ENCODE measurements at places on chromosomes 6 and 20.

GRCh38 chr20:12180107-12180661 is 262.5 kb downstream of the BTBD3 start:
- no peak for DNase-seq

DNA sequence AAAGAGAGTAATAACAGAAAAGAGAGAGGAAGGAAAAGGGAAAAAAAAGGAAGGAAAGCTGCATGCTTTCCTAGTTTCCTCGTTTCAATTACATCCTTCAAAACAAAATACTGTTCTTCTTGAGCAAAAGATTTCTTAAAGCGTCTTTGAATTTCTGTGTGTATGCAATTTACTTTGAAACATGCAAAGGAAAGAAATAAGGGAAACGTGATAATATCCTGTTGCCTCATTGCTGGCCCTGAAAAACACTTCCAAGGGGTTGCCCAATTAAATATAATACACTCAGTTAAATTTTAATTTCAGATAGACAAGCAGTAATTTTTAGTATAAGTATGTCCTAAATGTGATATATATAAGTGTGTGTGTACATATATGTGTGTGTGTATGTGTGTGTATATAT is 51.2 kb upstream of the TPD52L1 start:
- DNase-seq: no peak

DNA sequence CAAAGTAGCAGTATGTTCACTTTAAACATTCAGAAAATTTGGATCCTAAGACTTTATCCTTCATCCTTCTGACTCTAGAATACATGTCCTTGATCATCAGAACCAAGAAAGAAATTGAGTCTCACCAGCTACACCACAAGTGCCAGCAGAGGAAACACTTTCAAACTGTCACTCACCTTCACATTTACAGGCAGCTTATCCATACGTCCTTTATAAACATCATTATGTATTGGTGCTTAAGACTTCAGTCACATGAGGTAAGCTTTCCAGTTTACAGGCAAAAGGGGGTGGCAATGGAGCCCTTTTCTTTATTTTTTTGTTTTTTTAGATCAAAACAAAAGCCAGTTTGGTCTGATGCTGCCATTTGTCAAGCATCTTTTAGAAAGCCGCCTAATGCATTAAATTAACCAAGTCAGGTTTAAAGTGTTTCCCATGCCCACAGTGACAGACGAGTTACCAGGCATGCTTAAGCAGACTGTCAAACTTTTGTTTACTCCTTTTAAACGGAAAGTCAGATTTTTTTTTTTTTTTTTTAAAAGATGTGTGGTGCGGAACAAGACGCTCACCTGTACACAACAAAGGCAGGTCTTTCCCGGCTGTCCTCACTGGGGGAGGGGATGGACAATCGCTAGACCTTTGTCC is 952 bp upstream of the BRPF3 start:
- DNase-seq: peak; percentile 51

- DNase-seq: no peak
Observed at GRCh38 chr6:33822575-33823395, 19.0 kb upstream of the MLN start.

DNA sequence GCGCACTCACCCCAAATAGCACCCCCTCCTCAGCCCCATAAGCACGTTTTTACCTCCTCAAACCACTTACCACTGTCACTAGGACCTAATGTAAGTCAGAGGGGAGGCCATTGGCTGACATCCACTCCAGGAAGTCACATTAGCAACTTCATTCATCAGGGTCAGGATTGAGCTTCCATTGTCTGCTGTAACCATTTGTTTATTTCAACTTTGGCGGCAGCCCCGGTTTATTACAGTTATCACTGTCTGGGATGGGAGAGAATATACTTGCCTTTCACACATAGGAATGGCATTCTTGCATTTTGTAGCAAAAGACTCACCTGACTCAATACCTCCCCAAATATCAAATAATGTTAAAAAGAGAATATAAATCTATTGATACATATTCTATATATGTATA is 38.3 kb downstream of the MAFB start:
- no peak for DNase-seq

- no peak for DNase-seq
Observed at GRCh38 chr6:38387971-38388370, 251.8 kb downstream of the BTBD9 start.

GRCh38 chr6:97009781-97010492 is 85.4 kb downstream of the KLHL32 start:
- DNase-seq: no peak

- no peak for DNase-seq
Observed at GRCh38 chr6:139568151-139568955, 193.9 kb upstream of the CITED2 start.

DNA sequence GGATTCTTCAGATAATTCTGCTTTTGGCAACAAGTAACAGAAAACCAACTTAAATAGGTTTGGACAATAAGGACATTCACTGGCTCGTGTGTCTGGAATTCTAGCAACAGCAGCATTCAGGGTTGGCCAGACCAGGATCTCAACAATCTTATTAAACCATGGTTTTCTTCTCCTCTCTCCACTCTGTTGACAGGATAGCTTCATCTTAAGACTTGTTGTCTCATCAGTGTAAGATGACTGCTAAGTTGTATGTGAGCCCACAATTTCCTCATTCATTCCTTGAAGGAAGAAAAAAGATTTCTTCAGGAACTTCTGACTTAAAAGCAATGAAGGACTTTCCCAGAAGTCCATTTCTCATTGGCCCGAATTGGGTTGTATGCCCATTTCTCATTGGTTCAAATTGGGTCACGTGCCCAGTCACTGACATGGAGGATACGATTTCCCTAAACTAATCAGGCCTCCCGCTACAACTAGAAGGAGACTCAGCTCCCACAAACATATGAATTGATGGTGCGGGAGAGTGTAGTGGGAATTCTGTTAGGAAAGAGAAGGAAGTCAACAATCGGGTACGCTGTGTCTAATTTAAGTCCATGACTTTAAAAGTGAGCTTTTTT is 83.7 kb downstream of the SLC22A3 start:
- DNase-seq: no peak

- no peak for DNase-seq
Observed at GRCh38 chr6:71290611-71291010, 2.0 kb downstream of the OGFRL1 start.

GRCh38 chr20:37821696-37822095 is 81.2 kb upstream of the VSTM2L start:
- DNase-seq: no peak

GRCh38 chr20:58150772-58151171 is 77.7 kb downstream of the ANKRD60 start:
- no peak for DNase-seq

DNA sequence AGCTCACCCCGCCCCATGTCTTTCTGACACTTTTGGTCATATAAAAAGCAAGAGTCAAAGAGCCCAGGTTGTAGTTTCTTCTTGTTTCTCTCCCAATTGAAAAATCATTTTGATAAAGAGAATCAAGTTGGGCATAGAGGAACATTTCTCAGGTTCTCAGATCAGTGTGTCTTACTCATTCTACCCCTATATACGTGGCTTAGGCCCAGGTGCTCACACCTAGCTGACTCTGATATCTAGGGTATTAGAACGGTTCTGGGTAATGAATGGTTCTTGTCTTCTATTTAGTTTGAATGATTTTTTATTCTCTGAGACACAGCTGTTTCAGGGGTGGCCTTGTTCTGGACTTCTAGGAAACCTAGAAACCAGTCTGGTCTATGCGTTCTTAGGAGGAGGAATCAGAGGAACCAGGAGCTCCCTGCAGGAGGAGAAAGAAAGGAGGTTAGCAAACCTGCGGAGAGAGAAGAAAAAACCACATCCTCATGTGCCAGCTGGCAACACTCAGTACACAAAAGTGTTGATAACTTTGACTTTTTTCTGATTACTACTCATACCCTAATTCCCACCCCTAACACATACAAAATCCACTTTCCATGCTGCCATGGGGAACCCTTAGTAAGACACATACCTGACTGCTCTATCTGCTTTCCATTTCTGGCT is 178.0 kb downstream of the CLIC5 start:
- no peak for DNase-seq

DNA sequence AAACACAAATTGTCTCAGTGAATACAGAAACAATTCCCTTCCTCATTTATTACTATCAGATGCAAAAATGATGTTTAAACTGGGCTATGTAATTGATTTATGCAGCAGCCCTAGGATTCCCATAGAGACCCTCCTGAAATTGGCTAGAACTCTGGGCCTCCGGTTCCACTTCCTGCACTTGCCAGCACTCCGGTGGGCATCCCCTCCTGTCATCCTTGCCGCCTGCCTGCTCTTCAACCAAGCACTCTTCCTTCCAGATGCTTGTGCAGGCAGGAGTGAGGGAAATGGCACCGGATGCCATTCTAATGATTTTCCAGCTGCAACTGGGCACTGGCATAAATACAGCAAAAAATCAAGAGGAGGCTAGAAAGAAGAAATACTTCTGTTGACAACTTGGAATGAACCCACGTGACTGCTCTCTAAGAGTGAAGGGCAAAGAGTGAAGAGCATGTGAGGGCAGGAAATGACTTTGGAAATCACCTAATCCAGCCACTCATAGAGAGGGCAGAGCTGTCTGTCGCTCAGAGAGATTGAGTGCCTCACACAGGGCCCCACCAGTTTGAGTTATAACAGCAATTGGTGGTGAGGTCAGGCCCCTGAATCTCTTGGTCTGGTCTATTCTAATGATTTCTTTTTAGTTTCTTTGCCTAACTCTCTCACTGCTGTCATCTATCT is 3.7 kb upstream of the NEDD9 start:
- DNase-seq: peak; percentile 2

DNA sequence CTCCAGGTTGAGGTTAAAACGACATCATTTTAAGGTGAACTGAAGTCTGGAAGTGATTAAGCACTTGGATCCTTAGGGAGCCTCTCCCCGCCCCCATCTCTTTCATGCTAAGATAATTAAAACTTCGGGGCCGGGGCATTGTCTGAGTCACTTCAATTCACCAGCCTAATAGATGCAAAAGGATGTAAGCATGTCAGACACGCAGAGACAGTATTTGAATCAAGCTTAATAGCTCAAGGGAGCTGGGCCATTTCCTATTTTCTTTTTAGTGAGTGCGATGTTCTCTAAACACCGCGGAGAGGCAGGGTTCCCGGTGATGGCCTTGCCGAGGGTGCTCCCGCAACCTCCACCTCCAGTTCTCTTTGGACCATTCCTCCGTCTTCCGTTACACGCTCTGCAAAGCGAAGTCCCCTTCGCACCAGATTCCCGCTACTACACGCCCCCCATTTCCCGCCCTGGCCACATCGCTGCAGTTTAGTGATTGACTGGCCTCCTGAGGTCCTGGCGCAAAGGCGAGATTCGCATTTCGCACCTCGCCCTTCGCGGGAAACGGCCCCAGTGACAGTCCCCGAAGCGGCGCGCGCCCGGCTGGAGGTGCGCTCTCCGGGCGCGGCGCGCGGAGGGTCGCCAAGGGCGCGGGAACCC is 516 bp upstream of the IRF4 start:
- no peak for DNase-seq

- DNase-seq: no peak
Observed at GRCh38 chr20:19677336-19677735, 80.7 kb upstream of the RIN2 start.

DNA sequence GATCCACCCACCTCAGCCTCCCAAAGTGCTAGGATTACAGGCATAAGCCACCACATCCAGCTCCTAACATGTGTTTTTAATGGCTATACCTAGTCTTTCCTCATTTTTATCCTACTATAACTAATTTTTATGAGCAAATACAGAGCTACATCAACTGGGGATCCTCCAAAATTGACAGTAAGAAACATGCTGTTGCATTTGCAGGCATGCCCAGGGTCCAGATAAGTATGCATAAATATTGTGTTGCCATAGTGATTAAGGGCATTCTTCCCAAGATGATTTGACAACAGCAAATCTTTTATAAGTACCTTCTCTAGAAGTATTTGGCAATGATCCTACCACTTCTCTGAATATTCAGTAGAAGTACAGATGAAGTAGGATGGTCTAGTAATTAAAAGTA is 41.9 kb upstream of the MOXD1 start:
- DNase-seq: no peak

DNA sequence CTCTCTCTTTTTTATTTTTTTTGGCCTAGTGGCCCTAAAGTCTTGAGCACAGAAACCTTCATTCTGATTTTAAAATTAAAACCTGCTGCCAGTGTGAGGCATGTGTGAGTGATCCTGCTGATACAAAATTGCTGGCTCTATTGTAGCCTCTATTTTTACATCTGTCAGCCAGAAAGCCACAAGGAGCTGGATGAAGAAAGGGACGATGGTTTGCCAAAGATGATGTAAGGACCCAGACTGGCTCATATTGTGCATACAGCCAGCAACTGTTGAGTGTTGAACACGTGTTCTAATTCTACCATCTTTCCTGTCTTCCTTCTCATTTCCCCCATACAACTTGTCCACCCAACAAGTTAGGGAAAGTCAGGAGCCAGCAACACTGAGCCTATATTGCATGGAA is 40.8 kb upstream of the ATXN1 start:
- DNase-seq: no peak

GRCh38 chr6:108535114-108535742 is 25.5 kb upstream of the FOXO3 start:
- DNase-seq: no peak

GRCh38 chr6:126535138-126535537 is 195.2 kb downstream of the CENPW start:
- DNase-seq: no peak

GRCh38 chr20:44324343-44324742 is 12.5 kb upstream of the R3HDML start:
- no peak for DNase-seq

DNA sequence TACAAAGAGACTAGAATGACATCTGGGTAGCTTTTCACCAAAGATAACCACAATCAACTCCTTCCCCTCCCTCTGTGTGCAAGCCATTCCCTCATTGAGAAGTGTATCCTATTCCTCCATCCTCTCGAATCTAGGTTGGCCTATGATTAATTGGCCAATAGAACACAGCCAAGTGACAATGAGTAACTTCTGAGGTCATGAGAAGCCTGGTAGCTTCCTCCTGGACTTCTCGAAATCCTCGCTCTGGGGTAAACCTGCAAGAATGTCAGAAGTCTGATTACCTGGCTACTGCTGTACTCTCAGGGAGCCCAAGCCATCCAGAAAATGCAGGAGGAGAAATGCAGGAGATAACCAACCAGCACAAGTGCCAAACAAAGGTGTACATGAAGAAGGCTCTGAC is 13.1 kb downstream of the ARHGAP18 start:
- DNase-seq: no peak

GRCh38 chr6:6734479-6735465 is 146.3 kb downstream of the LY86 start:
- DNase-seq: no peak
